Stimulated activated CD8-positive, alpha-beta memory T cell treated with anti-CD3 and anti-CD28 coated beads, Interleukin-15, amount 100 ng/mL, for 4 hours (primary cell): ENCODE measurements at places on chromosomes 5 and 9.

DNA sequence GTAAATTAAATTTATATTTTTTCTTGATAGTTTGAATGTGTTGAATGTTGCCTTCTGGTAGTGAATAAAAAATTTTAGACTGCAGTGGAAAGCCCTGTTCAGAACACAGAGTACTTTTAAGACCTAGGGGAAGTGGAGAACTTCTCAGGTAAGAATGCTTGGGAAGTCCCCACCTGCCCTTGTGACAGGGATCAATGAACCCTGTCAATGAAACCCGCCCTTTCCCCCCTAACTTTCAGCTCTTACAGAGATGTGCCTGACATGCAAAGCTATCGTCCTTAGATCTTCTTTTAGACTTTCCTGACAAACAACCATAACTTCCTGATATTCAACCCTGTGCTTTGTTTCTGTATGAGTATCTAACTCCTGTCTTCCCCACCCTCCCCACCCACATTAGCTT is 562.7 kb downstream of the TLE4 start:
- no peak for DNase-seq

- no peak for DNase-seq
These were observed 69.4 kb downstream of the TMC1 start for GRCh38 chr9:72590824-72591223.

DNA sequence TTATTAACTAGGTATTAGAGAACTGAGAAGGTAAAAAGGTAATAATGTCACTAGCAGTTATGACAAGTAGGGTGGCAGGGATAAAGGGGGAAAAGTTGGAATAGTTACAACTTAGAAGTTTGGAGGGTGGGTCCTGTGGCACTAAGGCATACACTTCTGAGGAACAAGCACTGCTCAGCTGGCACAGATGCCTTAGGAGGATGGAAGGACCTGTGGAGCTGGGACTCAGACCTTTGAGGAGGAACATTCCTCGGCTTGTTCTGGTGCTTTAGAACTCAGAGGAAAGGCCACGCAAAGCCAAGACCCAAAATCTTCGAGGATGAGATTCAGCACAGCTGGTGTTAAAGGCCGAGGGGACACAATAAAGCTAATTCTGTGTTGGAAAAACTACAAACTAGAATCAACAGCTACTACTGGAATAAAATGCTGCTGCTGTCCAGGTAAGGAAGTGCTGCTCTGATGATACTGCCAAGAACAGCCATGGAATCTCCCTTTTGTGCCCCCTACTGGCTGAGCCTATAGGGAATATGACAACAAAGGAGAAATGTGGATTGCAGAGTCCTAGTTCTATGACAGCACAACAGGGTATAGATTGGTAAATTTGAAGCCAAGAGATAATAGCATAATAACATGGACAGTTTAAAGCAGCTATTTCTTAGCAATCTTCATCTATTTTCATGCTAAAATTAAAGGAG is 126.7 kb downstream of the SLC25A46 start:
- no peak for DNase-seq

DNA sequence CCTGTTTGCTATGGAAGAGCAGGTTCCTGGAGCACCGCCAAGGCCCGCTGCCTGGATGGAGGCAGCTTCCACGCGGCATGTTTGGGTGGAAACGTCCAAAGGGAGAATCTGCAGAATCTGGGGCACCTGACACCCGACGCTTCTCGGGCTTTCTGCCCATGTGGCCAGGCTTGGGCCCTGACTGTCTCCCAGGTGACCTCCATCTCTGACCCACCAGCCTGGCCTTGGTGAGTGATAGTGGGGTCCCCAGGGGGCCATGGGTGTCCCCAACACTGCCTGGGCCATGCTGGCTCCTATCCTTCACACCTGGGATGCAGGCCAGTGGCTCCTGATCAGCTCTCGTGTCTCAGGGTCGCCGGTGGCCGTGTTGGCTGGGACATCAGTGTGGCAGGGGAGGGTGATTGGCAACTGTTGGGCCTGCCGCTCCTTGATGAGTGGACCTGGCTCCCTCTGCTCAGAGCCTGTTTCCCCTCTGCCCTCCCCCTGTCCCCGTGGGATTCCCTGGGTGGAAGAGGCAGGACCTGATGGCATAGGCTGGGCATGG is 34.0 kb downstream of the GLT6D1 start:
- no peak for DNase-seq

GRCh38 chr5:179421144-179421901 is 76.1 kb upstream of the ADAMTS2 start:
- no peak for DNase-seq

DNA sequence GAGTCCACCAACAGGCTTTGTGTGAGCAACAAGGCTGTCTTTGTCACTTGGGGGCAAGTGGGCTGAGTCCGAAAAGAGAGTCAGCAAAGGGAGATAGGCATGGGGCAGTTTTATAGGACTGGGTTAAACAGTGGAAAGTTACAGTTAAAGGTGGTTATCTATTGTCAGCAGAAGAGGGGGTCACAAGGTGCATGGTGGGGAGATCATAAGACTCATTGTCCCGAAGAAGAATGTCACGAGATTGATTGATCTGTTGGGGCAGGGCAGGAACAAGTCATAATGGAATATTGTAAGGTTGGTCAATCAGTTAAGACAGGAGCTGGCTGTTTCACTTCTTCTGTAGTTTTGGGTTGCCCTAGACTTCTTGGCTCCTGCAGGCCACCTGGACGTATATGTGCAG is 7.6 kb upstream of the HMGCS1 start:
- no peak for DNase-seq

GRCh38 chr5:158430166-158430797 is 571.3 kb upstream of the CLINT1 start:
- DNase-seq: no peak

GRCh38 chr5:76470976-76471375 is 67.9 kb downstream of the IQGAP2 start:
- no peak for DNase-seq

GRCh38 chr5:139342423-139342723 is 719 bp downstream of the PAIP2 start:
- no peak for DNase-seq

DNA sequence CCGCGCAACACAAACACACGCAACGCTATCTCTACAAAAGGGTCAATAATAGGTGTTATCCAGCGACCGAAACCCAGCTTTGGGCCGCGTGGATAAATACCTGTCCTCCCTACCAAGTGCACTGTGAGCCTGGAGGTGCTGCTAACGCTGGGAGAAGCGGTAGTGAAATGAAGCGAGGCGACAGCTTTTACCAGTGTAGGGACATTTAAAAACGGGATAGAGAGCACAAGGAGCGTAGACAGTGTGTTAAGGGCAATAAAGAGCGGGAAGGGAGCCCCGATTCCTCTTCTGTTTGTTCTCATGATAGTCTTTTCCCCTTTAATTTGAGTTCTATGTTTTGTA is 421 bp upstream of the DEPDC1B start:
- DNase-seq: no peak

GRCh38 chr5:75457161-75457560 is 54.3 kb downstream of the CERT1 start:
- no peak for DNase-seq

DNA sequence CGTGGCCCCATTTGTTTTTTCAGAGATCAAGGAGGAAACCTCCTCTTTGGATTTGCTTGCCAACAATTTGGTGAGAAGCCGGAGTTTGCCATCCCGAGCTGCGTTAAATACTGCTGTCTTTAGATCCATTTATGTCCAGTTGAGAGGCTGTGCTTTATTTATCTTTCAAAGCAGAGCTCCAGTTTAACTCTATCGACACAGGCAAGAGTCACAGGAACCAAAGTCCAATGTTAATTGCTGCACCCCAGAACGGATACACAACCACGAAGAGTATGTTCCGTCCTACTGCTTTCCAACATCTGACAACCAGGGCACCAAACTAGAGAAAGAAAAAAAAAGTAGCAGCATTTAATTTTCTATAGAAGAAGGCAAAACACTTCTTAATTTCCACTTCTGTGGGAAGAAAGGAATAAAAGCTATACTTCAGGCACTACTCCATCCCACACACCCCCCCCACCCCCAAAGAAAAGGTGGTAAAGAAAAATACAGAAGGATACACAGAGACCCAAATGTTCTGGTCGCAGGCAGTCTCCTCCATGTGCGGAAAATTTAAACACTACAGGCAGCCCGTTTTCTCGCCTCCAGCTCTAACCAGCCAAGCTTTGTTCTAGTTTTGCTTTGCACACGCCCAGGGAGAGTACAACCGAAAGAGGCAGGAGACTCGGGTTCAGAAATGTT is 1.1 kb downstream of the FEM1C start:
- no peak for DNase-seq

- no peak for DNase-seq
These were observed 109.8 kb upstream of the TBC1D2 start for GRCh38 chr9:98365227-98365669.

DNA sequence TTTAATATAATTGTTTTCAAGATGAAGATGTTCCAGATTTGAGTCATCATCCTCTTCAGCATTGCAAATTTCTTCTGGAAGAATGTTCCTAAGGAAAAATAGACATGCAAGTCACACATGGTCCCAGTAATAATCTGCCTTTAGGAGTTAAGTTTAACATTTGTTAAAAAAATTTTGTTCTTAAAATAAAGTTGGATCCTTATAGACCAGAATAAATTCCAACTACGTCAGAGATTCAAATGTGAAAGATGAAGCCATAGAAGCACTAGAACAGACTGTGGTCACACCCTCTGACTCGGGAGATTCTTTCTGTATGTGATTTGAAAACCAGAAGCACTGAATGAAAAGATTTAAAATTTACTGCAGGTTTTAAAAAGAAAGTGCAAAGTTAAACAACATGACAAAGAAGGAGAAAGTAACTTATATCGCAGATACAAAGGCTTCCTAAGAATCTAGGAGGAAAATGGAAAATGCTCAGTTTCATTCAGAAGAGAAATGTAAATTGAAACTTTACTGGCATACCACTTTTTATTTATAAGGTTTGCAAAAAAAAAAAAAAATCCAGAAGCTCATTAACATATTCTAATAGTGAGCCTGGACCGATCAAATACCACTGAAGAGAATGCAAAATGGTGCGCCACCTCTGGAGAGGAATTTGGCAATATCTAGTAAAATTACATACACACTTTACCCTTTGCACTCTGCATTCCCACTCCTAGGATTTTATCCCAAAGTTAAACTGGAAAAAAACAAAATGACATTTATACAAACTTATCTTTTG is 14.3 kb upstream of the ASPN start:
- no peak for DNase-seq

- DNase-seq: no peak
These were observed 83.3 kb downstream of the PRRT1B start for GRCh38 chr9:131628459-131629225.

GRCh38 chr9:99796231-99796630 is 25.5 kb upstream of the NR4A3 start:
- DNase-seq: no peak

- no peak for DNase-seq
These were observed 391.9 kb upstream of the WWC1 start for GRCh38 chr5:167899490-167900070.

GRCh38 chr9:15670894-15671293 is 118.1 kb downstream of the CCDC171 start:
- DNase-seq: no peak

GRCh38 chr5:45512521-45512920 is 183.7 kb downstream of the HCN1 start:
- no peak for DNase-seq

GRCh38 chr5:137481596-137481995 is 17.5 kb downstream of the SPOCK1 start:
- no peak for DNase-seq

DNA sequence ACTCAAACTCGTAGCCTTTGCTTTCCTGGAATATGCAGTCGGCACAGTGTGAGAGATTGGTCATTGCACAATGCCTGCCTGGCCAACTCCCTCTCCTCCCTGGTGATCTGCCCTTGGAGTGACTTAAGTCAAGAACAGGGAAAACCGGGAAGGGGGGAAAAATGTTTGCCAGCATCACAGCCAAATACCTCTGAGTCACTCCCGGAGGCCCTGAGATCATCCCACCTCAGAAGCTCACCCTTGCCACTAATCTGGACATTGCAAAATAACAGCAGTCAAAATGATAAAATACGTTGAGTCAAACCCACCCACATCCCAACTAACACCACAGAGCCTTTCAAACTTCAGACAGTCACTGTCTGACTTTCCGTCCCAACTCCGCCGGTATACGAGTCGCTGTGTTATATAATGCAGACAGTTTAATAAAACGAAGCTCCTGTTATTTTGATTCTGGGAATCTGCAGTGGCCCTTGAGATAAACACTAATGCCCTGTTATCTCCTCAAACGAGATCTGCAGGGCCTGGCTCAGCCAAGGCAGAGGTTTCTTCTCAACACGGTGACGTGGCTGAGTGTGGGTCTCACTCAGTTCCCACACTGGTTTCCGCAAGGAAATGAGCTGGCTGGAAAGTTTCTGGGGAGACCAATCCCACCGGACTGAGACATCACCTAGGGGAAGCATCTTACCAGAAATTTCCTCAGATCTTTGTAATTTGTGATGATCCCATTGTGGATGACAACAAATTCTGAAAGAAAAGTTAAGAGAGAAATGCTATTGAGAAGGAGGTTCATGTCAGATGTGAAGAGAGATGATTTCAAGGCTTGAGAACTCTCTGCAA is 22.1 kb downstream of the GFPT2 start:
- no peak for DNase-seq

GRCh38 chr5:158304607-158305006 is 445.7 kb upstream of the CLINT1 start:
- no peak for DNase-seq

DNA sequence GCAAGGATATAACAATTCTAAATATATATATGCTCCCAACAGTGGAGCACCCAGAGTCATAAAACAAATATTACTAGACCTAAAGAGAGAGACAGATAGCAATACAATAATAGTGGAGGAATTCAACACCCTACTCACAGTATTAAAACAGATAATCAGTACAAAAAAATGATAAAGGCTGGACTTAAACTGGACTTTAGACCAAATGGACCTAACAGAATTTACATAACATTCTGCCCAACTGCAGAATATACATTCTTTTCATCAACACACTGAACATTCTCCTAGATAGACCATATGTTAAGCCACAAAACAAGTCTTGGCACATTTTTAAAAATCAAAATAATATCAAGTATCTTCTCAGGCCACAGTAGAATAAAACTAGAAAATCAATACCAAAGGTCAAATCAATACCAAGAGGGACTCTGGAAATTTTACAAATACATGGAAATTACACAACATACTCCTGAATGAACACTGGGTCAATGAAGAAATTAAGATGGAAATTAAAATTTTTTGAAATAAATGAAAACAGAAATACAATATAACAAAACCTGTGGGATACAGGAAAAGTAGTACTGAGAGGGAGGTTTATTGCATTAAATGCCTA is 100.8 kb downstream of the FBXL17 start:
- DNase-seq: no peak

- no peak for DNase-seq
These were observed 41.9 kb downstream of the CDH6 start for GRCh38 chr5:31235381-31235780.

GRCh38 chr5:93941897-93942296 is 200.5 kb upstream of the POU5F2 start:
- no peak for DNase-seq

GRCh38 chr5:6000867-6001266 is 377.5 kb downstream of the MED10 start:
- DNase-seq: no peak
